ENCODE measurements at places on chromosomes 5 and 9. TPM values are rescaled to one million over a fixed set of nuclear protein-coding genes. Genes with fewer than 3 reads are reported as not detected.
A peak's percentile ranks its signal among the peaks of the same experiment; 100 is the strongest.

DNA sequence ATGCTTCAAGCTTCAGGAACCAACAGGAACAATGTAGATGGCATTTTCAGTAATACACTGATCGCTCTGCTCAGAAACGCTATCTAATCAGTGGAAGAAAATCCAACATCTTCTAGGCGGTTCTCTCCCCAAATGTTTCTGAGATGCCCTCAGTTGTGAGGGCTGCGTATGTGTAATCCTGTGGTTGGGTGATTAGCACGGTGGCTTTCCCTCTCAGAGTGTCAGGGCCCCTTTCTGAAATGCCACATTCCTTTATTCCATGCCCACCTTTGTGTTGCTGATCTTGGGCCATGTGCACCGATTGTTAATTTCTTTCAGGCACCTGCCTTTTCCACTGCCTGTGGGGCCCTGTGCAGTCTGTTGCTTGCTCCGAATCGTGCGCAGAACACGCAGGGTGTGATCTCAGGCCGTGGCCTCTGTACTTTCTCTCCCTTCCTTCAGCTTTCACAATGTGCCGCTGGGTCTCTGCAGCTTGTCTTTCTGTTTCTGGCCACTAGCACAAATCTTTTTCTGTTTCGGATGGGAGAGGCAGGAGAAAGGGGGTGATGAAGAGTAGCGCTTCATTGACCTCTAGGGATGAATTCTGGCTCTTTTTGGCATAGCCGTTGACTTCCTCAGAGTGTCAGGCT is 324.0 kb downstream of the PARP8 start:
- DNase-seq: no peak

DNA sequence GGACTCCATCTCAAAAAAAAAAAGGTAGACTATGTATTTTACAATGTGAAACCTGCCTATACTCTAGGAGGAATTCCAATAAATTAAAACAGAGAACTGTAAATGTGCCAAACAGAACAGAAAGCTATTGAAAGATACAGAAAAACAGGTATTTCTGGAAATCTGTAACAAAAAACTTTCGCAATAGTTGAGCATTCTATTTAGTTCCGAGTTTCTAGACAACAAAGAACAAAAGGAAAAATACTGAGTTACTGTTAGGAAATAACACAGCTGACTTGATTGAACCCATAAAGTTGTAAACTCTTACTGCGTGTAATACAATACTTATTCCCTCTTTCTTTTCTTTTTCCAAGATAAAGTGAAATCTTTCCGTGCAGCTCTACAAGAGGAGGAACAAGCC is 18.6 kb downstream of the DIMT1 start:
- DNase-seq: no peak

DNA sequence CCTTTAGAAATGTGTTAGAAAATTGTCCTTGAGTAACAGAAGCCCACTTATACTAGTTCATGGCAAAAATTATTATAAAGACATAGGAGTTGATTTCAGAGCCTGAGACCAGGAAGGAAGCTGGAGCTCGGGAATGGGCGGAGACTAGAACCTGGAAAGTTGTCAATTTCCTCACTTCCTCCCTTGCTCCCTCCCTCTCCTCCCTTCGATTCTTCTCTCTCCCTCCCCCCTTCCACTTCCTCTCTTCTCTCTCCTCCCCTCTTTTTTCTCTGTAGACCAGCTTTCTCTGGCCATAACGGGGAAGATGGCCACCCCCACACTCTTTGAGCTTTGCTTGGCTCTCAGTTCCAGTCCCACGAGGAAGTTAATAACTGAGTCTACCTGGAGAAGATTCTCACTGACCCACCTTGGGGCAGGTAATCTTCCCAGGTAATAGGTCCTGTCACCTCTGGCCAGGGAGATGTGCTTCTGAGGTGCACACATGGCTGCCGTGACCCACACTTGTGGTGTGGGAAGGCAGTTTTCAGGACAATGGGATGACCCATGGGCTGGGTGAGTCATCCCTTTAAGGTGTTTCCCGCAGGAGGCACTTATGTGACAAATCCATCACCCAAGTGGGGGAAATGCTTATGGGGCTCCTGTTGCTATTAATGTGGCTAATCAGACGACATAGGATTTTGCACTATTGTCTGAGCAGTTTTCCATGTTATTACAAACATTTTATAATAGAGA is 78.7 kb downstream of the HSPA4 start:
- no peak for DNase-seq

DNA sequence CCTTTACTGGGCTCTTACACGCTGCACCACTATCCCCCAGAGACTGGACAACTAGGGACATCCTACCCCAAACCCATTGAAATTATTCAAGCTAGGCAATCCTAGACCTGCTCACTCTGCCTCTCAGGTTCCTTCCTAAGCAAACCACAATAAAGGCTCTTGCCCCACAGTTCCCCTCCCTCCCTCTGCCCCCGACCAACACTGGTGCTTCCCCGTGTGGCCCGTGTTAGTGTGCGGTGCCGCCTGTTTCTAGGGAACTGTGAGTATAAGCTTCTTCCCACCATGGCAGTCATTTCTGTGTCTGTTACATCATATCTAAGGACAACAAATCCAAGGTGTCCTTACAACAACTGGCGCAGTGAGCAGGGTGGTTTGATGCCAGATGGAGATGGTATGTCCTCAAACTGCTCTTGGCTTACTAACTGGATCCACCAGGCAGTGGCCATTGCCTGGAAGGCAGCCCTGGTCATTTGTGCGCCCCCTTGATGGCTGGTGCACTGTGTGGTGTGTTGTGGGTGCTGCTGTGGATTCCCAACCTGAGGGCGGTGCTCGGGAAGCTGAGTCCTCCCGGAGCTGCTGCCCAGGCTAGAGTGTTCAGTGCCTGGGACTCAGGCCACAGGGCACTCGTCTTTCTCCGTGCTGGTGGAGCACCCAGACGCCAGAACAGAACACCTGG is 8.4 kb upstream of the MXD3 start:
- no peak for DNase-seq

DNA sequence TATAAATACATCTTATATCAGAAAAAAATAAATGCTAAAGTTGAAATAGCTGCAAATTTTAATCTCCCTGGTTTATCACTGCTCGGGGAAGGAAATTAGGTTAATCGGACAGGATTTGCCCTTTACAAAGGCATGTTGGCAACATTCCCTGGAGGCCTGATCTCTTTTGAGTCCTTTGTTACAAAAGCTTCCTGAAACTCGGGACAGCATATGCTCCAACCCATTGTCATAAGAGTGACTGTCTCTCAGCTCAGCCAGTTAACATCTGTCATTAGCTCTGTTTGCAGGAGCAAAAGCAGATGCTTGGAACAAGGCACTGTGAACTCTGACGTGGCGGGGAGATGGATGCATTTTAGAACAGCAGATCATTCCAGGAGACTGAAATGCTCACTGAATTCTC is 80.6 kb downstream of the MYO10 start:
- no peak for DNase-seq

The SLCO4C1 gene
- total RNA-seq: 0.82 TPM

DNA sequence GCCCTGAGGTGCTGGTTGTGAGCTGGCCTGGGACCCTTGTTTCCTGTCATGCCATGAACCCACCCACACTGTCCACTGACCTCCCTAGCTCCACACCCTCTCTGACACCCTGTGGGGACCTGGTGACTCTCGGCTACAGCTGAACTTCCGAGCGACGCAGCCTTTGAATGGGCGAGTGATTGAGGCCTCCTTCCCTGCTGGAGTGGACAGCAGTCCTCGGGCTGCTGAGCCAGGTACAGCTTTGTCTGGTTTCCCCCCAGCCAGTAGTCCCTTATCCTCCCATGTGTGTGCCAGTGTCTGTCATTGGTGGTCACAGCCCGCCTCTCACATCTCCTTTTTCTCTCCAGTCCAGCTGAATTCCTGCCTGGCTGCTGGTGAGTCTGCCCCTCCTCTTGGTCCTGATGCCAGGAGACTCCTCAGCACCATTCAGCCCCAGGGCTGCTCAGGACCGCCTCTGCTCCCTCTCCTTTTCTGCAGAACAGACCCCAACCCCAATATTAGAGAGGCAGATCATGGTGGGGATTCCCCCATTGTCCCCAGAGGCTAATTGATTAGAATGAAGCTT is 6.1 kb downstream of the CA9 start:
- no peak for DNase-seq

- peak; percentile 60 for DNase-seq
These were observed 1.2 kb downstream of the ARRDC1 start for GRCh38 chr9:137606734-137607138.

DNA sequence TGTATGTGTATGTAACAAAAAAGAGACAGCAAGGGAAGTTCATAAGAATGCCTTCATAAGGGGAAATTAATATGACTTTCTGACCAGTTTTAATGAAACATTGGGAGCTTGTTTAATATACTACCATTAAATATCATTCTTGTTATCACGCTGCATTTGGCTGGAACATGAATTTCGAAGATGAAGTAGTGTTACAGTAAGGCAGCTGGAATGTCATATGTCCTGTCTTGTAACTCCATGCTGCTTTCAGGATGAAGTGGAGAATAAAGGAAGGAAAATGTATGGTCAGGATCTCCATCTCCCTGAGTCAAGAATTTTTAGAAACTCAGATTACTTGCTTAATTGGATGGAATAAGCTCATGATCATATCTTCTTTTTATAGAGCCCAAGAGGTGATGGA is 61.5 kb upstream of the DMAC1 start:
- DNase-seq: no peak

GRCh38 chr5:160278343-160278742 is 34.0 kb downstream of the CCNJL start:
- no peak for DNase-seq

DNA sequence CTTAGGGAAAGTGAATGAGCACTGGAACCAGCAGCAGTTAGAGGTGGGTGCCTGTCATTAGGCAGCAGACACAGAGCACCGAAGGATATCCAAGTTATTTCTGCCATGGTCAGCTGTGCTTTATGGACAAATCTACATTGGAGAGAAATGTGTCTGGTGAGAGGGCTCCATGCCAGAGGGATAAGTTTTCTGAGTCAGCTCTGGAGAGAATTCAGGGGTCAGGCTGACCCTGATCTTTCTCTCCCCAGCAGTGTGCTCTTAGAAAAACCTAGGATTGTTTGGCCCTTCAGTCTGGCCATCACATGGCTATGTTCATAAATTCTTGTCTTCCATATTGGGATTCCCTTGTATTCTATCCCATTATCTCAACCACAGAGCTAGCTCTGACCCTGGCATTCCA is 8.9 kb upstream of the IL17B start:
- DNase-seq: no peak

The IFNA2 gene
- total RNA-seq: not detected

DNA sequence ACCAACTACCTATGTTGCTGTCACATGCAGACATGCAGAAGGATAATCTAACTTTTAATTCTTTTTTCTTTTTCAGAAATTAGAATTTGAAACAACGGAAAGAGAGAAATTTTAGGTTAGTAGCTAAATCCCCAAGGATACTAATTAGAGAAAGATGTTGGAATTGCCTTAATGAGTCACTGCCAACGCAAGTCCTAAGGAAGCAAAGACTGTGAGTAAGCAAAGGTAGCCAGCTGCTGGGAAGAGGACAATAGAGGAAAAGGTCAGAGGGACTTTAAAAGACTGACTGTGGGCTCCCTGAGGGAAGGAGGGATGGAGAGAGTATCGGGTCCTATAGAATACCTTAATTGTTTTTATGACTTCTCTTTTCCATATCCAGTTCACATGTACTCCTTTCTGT is 461.9 kb upstream of the PAPPA start:
- no peak for DNase-seq

- peak; percentile 78 for DNase-seq
These were observed 20.7 kb downstream of the GOLGA2 start for GRCh38 chr9:128254855-128255759.

DNA sequence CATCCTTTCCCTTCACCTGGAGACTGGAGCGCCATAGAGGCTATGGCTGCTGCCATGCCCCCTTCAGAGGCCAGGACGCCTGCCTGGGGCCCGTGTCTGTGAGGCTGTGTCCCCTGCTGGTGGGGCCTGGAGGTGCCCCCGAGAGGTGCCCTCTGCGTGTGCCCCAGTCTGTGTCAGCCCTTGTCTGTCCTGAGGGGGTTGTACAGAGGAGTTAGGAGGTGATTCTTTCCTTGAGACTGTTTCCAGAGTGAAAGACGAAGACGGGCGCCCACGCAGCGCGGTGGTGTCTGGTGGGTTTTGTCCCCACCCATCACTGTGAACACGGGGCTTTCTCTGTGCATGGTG is 24.6 kb downstream of the TRAF2 start:
- DNase-seq: no peak

DNA sequence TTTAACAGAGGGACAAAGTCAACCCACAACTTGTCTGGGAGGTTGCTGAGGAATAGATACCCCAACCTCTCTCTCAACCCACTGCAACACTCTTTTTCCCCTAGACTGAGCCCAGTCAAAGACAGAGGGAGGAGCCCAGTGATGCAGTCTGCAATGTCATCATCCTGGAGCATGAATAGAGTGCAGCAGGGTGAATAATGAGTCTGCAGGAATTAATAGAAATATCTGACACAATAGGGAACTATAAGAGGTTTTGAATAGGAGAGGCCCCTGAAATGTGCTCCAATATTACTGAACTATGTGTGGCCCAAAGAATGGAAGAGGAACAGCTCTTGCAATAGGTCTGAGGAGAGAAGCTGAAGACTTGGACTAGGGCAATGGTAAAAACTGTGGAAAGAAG is 59.1 kb downstream of the PDCD1LG2 start:
- DNase-seq: no peak

DNA sequence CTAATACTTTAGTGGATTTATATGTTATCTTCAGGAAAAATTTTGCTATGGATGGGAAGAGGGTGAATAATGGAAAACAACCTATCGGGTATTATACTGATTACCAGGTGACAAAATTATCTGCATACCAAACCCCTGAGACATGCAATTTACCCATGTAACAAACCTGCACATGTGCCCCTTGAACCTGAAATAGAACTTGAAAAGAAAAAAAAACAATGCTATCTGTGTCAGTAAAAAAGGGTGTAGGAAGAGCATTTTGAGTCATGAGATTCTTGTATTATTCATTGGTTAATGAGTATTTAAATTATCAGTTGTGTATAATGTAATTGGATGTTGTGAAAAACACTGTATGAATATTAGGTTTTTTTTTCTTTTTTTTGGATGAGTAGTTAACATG is 75.4 kb downstream of the PRR16 start:
- DNase-seq: no peak

GRCh38 chr9:105975886-105976645 is 281.7 kb downstream of the TMEM38B start:
- no peak for DNase-seq

The PCDHB14 gene
- total RNA-seq: 12.6 TPM

DNA sequence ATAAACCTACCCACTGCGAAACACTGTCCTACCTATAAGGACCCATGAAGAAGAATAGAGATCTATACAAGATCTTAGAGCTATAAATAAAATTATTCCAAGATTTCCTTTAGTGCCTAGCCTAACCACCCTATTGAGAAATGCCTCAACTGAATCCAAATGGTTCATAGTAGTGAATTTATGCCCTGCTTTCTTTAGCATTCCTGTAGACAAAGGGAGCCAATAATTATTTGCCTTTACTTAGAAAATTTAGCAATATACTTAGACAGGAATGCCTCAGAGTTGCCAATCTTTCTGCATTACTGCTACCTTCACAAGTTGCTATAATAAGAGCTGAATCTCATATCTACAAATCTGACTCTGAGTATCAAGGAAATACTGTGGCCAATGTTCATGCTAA is 62.6 kb downstream of the PUM3 start:
- DNase-seq: no peak

The PCDHB2 gene
- 13.0 TPM for total RNA-seq

The SLC36A3 gene
- total RNA-seq: not detected
